ENCODE measurements at places on chromosomes 2 and 18.
A peak's percentile ranks its signal among the peaks of the same experiment; 100 is the strongest.

DNA sequence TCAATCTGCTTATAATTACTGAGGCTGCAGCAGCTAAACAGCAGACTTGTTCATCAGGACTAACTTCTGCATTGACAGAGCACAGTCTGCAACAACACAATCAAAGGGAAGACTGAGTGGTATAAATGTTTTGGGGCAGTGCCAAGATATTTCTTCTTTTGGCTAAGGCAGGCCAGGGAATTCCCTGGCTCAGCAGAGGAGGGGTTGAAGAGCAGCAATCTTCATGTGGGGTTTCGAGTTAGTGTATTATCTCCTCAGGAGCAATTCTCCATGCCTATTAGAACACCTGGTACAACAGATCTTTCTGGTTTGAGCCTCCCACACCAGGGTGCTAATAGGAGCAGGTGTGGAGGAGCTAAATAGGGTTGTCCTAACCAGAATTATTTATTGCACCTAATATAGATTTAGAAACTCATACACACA is 103.0 kb upstream of the STK17B start:
- peak; percentile 61 for DNase-seq

DNA sequence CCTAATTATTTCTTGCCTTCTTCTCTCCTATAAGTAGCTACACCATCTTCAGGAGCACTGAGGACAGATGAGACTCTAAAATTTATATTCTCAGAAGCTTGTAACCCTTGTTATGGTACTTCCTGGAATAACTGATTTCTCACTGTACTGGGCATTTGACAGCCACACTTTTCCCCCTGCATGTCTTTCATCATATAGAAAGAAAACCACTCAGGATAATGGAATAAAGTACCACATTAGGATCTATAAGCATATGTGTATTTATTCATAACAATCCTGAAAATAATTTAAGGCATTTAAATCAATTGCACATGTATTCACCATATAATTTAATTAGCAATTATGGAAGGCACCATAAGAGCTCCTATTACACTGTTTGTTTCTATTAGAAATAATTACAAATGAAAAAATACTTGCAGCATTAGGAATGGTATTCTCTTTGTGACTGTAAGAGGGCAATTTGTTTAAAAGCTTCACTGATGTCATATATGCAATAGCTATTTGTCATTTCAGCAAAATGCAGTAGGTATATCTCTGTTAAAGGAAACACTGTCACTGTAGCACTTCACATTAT is 216.9 kb upstream of the FSHR start:
- DNase-seq, result no peak

DNA sequence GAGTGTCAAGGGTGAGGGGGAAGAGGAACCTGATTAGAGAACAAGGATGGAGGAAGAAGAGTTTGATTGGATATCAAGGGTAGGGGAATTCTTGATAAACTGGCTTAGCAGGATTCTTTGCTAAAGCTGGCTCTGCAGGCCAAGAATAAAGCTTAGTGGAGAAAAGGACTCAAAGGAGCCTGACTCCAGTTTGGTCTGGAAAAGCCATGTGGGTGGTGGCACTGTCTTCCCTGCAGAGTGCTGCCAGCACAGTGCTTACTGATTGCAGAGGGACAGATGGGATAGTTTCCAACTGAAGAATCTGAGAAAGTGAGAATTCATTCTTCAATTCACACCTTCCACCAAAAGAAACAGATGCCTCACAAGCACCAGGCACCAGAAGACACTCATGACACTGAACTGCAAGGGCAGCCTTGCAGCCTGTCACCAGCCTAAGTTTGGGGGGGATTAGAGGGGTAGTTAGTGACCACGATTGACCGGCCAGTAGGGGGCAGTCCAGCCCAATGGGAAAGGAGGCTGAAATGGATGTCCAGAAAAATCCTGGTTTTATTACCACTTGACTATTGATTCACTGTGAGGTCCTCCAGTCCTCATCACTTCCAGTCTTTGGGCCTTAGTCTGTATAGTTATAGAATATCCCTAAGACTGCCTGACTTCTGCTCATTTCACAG is 334.5 kb downstream of the SMAD2 start:
- peak; percentile 2 for DNase-seq

- no peak for DNase-seq
Observed at GRCh38 chr2:34368304-34368703, 769.2 kb upstream of the FAM98A start.

GRCh38 chr2:195316486-195316885 is 340.5 kb upstream of the SLC39A10 start:
- no peak for DNase-seq

- DNase-seq, result no peak
Observed at GRCh38 chr2:31260870-31261269, 26.9 kb downstream of the EHD3 start.

GRCh38 chr2:232261776-232262175 is 116.8 kb upstream of the ALPP start:
- DNase-seq, result no peak

- DNase-seq, result no peak
Observed at GRCh38 chr2:238094438-238095022, 5.6 kb upstream of the ESPNL start.

DNA sequence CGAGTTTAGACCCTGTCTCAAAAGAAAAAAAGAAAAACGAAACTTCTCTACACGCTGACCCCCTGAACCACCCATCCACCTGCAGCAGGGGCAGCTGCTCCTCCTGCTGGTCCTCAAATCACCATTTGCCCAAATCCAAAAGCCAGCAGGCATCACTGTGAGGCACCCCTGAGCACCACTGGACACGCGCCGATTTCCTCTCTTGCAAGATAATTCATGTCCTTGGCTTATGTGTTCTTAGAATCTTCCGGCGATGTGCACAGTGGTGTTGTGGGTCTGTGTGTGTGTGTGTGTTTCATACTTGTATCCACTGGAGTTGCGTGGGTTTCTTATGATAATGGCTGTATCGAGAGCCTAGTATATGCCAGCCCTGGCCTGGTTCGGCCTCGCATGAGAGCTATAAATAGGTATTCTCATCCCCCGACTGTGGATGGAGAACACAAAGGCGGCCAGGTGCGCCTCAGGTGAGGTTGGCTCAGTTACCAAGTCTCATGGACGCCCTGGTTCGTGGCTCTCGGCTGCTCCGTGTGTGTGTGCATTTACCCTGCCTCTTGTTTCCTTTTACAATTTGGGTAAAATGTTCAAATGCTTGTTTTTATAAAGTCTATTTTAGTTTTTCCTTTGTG is 235.5 kb downstream of the HDAC4 start:
- DNase-seq, result no peak

GRCh38 chr2:63662028-63662804 is 73.5 kb downstream of the MDH1 start:
- no peak for DNase-seq
